ENCODE measurements at places on chromosomes 2 and 18. TPM values are rescaled to one million over a fixed set of nuclear protein-coding genes. Genes with fewer than 3 reads are reported as not detected.

The HMSD gene
- total RNA-seq: 0.50 TPM

The ZBTB14 gene
- total RNA-seq: 7.7 TPM

The PROC gene
- not detected for total RNA-seq

The CYP26B1 gene
- not detected for total RNA-seq

The ABCA12 gene
- total RNA-seq: not detected

The ZAP70 gene
- not detected for total RNA-seq

The IL36G gene
- not detected for total RNA-seq

The CD302 gene
- 5.0 TPM for total RNA-seq

The IL18RAP gene
- not detected for total RNA-seq

The METAP1D gene
- total RNA-seq: 4.9 TPM

The IGFBP5 gene
- 13.7 TPM for total RNA-seq

The SAG gene
- not detected for total RNA-seq

The PLEK gene
- total RNA-seq: not detected

The IL1F10 gene
- total RNA-seq: not detected

Measured in bronchus fibroblast of lung (primary cell).